NCI-H187 (cell line): ENCODE measurements at places on chromosomes 6 and 20.

DNA sequence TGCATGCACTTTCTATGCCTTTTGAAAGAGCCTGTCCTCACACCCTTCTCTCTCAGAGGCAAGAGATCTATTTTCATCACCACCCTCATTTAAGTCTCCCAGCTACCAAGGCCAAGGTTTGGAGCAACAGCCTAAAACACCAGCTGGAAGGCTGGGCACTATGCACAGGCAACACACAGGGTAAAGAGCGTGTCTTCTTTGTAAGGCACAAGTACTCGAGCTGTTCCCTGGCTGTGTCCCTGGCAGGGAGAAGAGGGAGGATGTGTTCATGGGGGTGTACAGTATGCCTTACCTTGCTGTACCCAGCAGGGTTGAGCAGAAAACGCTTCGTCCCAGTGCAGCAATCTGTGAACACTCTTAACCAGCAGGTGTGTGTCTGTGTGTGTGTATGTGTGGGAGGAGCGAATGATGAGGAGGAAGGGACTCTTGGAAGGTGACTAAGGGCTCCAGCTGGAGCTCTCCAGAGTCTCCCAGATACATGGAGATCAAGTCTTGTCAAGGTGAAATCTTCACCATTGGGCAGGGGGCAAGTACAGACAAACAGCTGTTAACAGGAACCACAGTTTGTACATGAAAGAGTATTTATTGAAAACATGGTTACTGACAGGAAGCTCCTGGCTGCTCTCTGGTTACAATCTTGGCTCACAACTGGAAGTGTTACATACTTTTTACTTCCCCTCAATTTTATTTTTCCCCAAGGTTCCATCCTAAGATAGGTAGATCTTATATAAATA, 40.8 kb downstream of the ELMO2 start:
- DNase-seq = no peak

DNA sequence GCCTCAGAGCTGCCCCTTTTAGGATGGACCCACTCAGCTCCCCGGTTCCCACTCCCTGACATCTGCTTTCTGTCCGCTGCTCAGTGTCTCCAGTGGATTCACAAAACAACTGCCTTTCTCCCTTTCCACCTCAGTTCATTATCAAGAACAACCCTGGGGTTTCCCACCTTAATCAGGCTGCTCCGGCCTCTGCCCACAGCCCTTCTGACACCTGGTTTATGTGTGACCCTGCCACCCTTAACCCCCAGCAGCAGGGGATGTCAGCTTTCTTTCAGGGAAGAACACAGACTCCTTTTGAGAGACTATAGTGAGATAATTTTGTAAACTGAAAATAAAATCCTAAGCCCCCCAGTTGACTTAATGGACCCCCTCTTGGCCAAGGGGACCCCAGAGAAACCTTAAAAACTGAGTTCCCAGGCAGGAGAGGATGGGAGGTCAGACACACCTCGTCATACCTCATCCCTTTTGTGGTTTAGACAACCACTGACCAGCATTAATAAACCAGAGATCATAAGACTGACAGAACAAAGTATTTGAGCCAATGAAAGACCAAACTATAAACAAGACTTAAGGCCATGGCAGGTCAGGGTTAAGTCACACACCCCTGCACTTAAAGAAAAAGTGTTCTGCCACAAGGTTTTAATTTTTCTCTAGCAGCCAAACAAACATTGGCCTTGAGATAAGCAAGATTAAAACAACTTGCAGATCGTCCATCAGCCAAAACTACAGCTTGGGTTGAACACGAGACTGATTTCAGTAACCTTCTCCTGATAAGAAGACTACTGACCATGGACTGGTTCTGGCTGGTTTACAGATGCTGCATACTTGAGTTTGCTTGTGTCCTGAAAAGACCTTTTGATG, 42.4 kb upstream of the DDR1 start:
- DNase-seq = no peak

DNA sequence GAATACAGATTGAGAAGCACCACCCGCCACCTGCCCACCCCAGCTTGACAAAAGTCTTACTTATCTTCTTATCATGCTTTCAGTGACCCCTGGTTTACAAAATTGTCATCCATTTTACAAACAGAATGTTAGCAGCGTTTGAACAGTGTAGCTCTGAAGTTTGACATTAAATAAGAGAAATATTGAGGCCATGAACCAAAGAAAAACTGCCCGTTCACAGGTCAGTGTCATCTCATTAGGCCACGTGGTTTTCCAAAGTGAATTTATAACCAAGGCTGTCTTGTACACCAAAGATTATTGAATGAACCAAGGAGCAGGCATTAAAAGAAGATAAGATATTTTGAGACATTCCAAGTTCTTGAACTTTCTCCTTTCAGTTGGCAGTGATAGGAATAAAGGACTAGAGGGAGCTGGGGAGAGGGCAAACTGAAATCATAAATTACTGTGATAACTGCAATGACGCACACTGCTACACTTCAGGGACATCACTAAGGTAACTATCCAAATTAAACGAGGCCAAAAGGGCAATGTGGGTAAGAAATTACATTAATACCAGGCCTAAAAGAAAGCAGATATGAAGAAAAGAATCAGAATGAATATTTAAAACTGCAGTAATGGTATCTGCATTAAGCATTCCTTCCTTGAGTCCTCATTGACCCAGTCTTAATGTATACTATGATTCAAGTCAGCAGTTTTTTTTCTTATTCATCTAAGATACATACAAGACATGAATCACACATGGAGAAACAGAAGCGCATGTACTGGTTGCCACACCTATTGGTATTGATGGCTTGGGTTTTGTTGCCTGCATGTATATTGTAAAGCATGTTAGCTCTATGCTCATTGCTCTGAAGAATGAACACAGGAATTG, 159.8 kb upstream of the ARG1 start:
- DNase-seq = no peak

- DNase-seq = no peak
Observed at GRCh38 chr6:14915888-14916832, 329.7 kb upstream of the JARID2 start.

DNA sequence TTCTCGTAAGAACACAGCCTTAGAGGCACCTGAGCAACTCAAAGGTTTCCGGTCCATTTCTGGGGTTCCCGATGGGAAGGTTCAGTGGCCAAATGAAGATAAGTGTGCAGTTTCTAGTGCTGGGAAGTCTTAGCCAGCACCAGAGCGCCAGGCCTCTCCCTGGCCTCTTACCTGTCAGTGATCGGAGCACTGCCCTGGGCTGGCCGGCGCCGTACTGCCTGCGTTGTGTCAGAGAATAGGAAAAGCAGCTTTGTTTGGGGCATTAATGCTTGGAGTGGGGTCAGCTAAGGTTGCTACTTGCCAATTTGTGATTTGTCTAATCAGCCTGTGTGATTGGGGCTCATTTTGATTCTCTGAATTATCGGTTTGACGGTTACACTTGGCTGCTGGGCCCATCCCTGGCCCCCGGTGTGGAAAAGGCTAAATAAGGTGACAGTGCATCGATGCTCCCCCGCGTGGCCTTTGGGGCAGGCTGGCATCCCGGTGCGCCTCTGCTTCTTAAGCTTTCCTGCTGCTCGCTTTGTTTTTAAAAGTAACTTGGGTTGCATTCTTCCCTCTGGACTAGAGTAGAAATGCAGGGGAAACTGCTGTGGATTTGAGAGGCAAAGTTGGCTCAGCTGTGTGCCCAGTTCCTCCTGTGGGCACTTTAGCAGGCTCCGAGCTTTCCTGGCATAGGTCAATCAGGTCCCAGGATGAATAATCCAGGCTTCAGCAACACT, 51.8 kb downstream of the TCP11 start:
- DNase-seq = no peak
